ENCODE measurements at places on chromosomes 4 and X. TPM values are rescaled to one million over a fixed set of nuclear protein-coding genes. Genes with fewer than 3 reads are reported as not detected.

The JAKMIP1 gene
- 16.9 TPM for total RNA-seq

GRCh38 chr4:100240008-100240407, 49.7 kb upstream of the DDIT4L start:
- peaks cover 1% of the 10 kb centered on the region for H3K27me3 ChIP-seq
- no peaks in the 10 kb centered on the region for H3K36me3 ChIP-seq
- no peak overlapping the region for H3K4me3 ChIP-seq

DNA sequence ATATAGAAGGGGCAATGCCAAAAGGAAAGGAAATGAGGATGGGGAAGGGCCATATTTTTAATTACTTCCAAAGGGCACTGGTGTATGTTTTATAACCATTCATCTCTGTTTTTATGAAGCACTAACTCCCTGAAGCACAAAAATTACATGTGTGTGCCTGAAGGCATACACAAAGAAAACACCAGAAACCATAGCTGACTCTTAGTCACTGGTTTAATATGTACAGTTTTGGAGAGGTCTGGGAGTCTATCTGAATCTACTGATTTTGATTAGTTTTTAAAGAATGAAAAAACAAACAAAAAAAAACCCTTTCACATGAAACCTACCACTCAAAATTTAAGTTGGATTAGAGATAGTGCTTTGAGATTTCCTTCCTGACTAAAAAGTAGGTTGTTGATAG, 438.7 kb downstream of the RPA4 start:
- no peaks in the 10 kb centered on the region for H3K27me3 ChIP-seq
- no peak overlapping the region for H3K4me3 ChIP-seq
- no peaks in the 10 kb centered on the region for H3K36me3 ChIP-seq
- no peak overlapping the region for H3K27ac ChIP-seq

The IBSP gene
- total RNA-seq, result not detected

DNA sequence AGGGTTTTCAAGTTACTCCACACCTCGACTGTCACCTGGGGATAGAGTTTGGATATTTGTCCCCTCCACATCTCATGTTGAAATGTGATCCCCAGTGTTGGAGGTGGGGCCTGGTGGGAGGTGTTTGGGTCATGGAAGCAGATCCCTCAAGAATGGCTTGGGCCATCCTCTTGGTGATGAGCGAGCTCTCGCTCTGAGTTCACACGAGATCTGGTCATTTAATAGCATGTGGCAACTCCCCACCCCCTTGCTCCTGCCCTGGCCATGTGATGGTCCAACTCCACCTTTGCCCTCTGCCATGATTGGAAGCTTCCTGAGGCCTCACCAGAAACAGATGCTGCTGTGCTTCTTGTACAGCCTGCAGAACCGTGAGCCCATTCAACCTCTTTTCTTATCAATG, 8.3 kb downstream of the CTAG1A start:
- no peak for DNase-seq
- H3K4me1 ChIP-seq, result no peaks in the 10 kb centered on the region
- H3K27me3 ChIP-seq, result peaks cover 11% of the 10 kb centered on the region
- H3K4me3 ChIP-seq, result no peak overlapping the region
- H3K36me3 ChIP-seq, result no peaks in the 10 kb centered on the region

- H3K4me1 ChIP-seq, result no peaks in the 10 kb centered on the region
- H3K27ac ChIP-seq, result no peak overlapping the region
- no peak for DNase-seq
- H3K27me3 ChIP-seq, result no peaks in the 10 kb centered on the region
Observed at GRCh38 chrX:27953171-27953570, 28.1 kb downstream of the DCAF8L1 start.

GRCh38 chrX:153527208-153527607, 9.8 kb downstream of the ATP2B3 start:
- H3K27ac ChIP-seq, result no peak overlapping the region
- no peak for DNase-seq
- H3K36me3 ChIP-seq, result no peaks in the 10 kb centered on the region
- no peaks in the 10 kb centered on the region for H3K4me1 ChIP-seq

GRCh38 chr4:123966990-123967769, 570.6 kb downstream of the SPRY1 start:
- DNase-seq, result no peak
- H3K36me3 ChIP-seq, result no peaks in the 10 kb centered on the region
- no peaks in the 10 kb centered on the region for H3K4me1 ChIP-seq
- H3K27ac ChIP-seq, result no peak overlapping the region
- H3K27me3 ChIP-seq, result no peaks in the 10 kb centered on the region

The TMEM156 gene
- 29.4 TPM for total RNA-seq

GRCh38 chrX:9352243-9352642, 112.6 kb upstream of the TBL1X start:
- peak overlapping the region; percentile 53 for H3K4me3 ChIP-seq
- peaks cover 35% of the 10 kb centered on the region for H3K4me1 ChIP-seq
- H3K36me3 ChIP-seq, result peaks cover 8% of the 10 kb centered on the region
- DNase-seq, result no peak

DNA sequence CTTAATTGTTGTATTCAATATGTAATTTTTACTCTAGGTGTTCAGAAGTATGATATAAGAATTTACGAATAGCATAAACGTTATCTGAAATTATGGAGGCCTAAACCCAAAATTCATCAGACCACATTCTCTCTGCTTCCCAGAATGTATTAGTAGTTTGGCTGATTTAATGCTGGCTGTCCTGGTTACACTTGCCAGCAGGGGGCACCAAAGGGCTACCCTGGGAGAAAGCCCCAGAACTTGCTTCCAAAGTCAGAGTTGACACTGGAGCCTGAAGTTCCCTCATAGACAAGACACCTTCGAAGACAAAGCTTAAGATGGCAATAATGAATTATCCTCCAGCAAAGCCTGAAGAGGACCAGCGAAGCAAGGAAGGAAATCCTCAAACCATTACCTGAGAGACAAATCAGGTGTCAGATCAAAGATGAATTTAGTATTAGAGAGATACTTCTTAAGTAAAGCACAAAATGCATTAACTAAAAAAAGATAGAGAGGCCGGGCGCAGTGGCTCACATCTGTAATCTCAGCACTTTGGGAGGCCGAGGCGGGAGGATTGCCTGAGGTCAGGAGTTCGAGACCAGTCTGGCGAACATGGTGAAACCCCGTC, 11.3 kb upstream of the ANOS1 start:
- no peak overlapping the region for H3K4me3 ChIP-seq
- no peaks in the 10 kb centered on the region for H3K4me1 ChIP-seq
- H3K36me3 ChIP-seq, result no peaks in the 10 kb centered on the region

- H3K36me3 ChIP-seq, result peaks cover 13% of the 10 kb centered on the region
- no peak overlapping the region for H3K27ac ChIP-seq
- no peaks in the 10 kb centered on the region for H3K4me1 ChIP-seq
- no peak for DNase-seq
- no peak overlapping the region for H3K4me3 ChIP-seq
Observed at GRCh38 chrX:2416851-2417604, 83.7 kb downstream of the DHRSX start.

GRCh38 chrX:32269866-32270265, 941.5 kb downstream of the DMD start:
- no peaks in the 10 kb centered on the region for H3K4me1 ChIP-seq
- H3K4me3 ChIP-seq, result no peak overlapping the region
- no peak for DNase-seq
- no peak overlapping the region for H3K27ac ChIP-seq

The FGD1 gene
- total RNA-seq, result 0.21 TPM

GRCh38 chrX:105191878-105192277, 28.6 kb downstream of the TEX13A start:
- no peaks in the 10 kb centered on the region for H3K36me3 ChIP-seq
- no peaks in the 10 kb centered on the region for H3K27me3 ChIP-seq
- no peak for DNase-seq
- no peak overlapping the region for H3K4me3 ChIP-seq

All from activated T-helper 1 cell treated with anti-CD3 and anti-CD28 coated beads, Interleukin-12 subunit alpha, Interleukin-12 subunit beta, Interleukin-2, Interleukin-4 antibody, amounts not matched to agents 30 ng/mL and 10 ng/mL and 1 ng/mL, durations not matched to agents 14 hours and 24 hours and 36 hours (primary cell).